ENCODE measurements at places on chromosomes 2 and 18. TPM values are rescaled to one million over a fixed set of nuclear protein-coding genes. Genes with fewer than 3 reads are reported as not detected.

DNA sequence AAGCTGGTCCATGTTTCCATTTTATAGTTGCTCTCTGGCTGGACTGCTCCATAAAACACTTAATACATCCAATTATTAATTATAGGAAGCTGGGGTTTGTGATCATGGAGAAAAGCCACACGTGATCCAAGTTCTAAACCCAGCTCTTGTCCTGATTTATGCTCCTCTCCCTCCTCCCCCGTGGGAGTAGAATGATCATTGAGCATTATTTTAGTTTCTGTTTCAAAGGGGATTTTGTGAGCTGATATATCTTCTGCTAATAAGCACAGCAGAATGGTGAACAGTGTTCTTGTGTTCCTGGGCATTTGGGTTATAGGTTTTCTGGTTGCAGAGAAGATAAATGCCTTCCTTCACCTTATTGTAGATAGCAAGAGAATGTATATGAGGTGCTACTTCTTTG is 135.7 kb upstream of the TMEM200C start:
- no peak for DNase-seq
- H3K36me3 ChIP-seq, result no peaks in the 10 kb centered on the region
- H3K4me3 ChIP-seq, result no peak overlapping the region
- no peak overlapping the region for H3K27ac ChIP-seq

GRCh38 chr2:12495247-12495868 is 221.4 kb upstream of the TRIB2 start:
- DNase-seq, result no peak
- H3K4me1 ChIP-seq, result no peaks in the 10 kb centered on the region
- no peak overlapping the region for H3K4me3 ChIP-seq
- no peaks in the 10 kb centered on the region for H3K36me3 ChIP-seq
- H3K27ac ChIP-seq, result no peak overlapping the region
- no peaks in the 10 kb centered on the region for H3K27me3 ChIP-seq

- H3K27me3 ChIP-seq, result no peaks in the 10 kb centered on the region
- no peak overlapping the region for H3K4me3 ChIP-seq
- DNase-seq, result no peak
- no peaks in the 10 kb centered on the region for H3K36me3 ChIP-seq
- no peak overlapping the region for H3K27ac ChIP-seq
Measured at GRCh38 chr2:13662055-13662454, 945.3 kb downstream of the TRIB2 start.

The NT5C1B gene
- total RNA-seq, result not detected

The SMARCAL1 gene
- total RNA-seq, result 30.3 TPM

The ZNF532 gene
- total RNA-seq, result 121 TPM
